ENCODE measurements at places on chromosomes 7 and 10.

DNA sequence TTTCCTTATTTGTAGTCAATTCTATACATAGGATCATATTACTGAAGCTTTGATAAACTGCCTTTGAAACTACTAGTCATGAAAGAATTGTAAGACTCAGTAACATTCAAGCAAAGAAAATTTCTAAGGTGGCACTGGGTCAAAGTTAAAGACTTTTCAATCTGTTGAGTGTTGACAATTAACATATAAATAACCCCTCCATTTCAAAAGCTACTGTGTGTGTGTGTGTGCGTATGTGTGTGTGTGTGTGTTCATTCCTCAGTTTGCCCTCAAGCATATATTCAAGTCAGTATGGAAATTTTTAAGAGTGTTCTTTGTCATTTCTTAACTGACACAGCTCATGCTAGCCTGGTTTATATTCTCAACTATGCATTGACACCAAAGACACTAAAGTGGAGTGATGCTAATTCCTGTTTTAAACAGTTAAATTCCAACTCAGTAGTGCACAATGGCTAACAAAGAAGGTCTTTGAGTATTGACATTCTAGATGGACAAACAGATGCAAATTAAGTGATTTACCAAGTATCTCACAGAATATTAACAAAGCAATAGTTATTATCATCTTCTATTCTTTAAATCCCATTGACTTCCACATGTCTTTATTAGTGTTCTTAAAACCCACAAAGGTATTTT, 314.8 kb upstream of the GRM3 start:
- no peak for DNase-seq

DNA sequence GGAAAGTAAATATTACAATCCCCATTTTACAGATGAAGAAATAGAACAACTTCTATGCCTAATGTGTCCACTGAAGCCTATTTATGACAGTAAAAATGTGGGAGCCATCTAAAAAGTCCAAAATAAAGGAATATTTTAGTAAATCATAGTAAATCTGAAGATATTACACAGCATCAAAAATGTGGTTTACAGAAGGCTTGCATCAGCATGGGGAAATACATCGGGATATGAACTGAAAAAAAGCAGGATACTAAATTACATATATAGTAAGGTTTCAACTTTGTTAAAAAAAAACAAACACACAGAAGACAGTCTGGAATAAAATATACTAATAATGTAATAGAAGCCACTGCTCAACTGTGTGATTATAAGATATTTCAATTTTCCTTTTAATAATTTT, 20.8 kb downstream of the CPA1 start:
- DNase-seq = no peak

GRCh38 chr10:12902851-12903358, 98.6 kb downstream of the CCDC3 start:
- no peak for DNase-seq

DNA sequence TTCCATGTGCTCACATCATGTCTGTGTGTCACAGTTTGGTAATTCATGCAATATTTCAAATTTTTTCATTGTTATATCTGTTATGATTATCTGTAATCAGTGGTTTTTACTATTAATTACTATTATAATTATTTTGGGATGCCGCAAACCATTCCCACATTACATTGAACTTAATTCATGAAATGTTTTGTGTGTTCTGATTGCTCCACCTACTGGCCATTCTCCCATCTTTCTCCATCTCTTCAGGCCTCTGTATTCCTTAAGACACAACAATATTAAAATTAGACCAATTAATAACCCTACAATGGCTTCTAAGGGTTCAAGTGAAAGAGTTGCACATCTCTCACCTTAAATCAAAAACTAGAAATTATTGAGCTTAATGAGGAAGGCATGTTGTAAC, 398.5 kb downstream of the PCDH15 start:
- no peak for DNase-seq
